Foreskin fibroblast (primary cell): ENCODE measurements at places on chromosomes 5 and 9.

DNA sequence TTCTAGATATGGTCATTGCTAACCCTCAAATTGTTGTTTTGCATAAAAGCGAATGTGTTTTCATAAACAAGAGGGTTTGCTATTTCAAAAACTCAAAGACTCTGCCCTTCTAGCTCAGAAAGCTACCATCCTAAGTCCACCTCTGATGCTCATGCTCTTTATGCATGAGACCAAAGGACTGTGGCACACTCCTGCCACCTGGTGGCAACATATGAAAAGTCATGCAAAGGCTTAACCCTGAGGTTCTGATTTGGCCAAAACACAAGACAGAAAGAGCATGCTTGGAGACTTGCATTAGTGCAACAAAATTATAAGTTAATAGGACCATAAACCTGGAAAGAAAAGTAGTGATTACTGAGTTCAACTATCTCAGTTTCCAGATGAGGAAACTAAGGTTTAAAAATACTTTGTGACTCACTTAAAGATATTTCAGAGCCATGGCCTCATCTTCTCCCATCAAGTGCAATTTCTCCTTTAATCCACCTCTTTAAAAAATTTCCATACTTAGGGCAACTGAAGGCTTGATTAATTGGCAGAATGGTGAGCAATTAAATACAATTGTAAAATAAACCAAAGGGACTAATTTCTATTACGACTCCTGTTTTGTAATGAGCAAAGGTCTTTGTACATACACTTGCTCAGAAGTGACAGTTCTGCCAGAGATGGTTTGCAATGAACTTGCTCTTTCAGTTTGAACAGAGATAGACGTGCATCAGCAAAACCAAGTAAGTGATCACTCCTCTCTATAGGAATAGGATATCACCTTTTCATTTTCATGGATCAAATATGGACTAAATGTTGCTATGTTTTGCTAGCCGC, 110.7 kb upstream of the RAD23B start:
- peak; percentile 90 for DNase-seq

- DNase-seq: no peak
Measured at GRCh38 chr5:165201369-165201768, 1696.0 kb downstream of the MAT2B start.

- no peak for DNase-seq
Measured at GRCh38 chr9:108680946-108681345, 174.8 kb downstream of the ACTL7B start.

- DNase-seq: no peak
Measured at GRCh38 chr5:108206707-108207106, 175.2 kb downstream of the FBXL17 start.
